ENCODE measurements at places on chromosomes 12 and 14.

GRCh38 chr12:132574271-132574996, 35.9 kb downstream of the LRCOL1 start:
- DNase-seq, result no peak

GRCh38 chr12:121423682-121424623, 24.0 kb downstream of the RNF34 start:
- no peak for DNase-seq

DNA sequence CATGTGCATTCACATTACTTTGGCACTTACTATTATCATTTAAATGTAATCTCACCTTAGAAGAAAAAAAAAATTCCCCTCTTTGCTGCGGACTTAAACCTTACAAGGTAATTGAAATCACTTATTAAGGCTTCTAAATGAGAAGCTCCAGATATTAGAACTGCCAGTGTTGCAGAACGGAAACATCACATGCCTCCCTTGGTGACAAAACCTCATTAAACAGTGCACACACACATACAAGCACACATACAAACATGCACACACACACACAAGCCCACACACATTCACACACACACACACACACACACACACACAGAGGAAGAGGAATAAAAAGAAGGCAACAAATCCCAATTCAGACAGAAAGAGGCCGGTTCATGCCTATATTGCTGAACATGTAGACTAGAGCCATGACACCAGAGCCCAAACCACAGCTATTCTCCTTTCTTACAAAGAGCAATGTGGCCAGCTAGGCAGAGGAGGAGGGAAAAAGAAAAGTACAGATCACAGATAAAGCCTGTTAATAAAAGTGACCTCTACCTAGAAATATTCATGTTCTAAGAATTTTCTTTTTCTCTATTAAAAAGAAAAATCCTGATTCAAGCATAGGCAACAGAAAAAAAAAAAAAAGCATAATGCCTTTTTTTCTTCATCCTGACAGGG, 405.2 kb upstream of the FLRT2 start:
- no peak for DNase-seq

DNA sequence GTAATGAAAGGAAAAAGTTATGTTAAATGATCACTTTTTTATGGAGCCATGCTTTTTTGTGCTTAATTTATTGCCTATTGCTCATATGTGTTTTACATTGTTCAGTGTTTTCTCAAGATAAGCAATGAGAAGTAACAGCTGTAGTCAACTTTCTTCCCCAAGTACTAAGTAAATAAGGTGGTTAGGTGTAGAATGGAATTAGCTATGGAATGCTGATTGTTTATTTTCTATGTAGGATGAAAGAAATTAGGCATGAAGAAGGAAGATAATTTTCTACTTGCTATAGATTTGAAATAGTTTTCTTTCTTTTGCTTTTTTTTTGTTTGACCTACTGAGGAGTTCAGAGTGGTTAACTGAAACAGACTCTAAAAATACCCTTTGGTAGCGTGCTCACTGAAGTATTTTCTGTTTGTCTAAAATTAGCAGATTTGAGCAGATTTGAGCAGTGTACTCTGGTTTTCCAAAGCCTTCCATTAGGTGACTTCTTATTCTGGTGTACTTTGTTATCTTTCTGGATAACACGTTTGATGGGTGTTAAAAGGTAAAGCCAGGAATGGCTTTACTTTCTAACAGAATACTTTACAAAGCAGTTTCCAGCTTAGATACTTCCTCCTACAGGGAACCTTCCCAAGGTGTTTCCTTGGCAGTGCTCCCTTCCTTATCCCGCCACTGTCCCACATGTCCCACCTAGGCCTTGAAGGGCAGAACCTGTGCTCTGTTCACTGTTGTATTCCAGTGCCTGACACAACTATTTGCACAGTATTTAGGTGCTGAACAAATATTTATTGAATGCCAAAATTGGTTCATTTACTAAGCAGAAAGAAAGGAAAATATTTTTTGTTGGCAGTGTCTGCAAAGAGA, 56.0 kb downstream of the RASSF3 start:
- no peak for DNase-seq

Data from LoVo (cell line).